ENCODE measurements at places on chromosomes 3 and 15. TPM values are rescaled to one million over a fixed set of nuclear protein-coding genes. Genes with fewer than 3 reads are reported as not detected.

The DNAH12 gene
- 0.37 TPM for total RNA-seq

The IL5RA gene
- total RNA-seq: 8.7 TPM

The PLIN1 gene
- total RNA-seq: 0.15 TPM

The PCYT1A gene
- total RNA-seq: 59.4 TPM

The EFHB gene
- total RNA-seq: 1.3 TPM

The SHC4 gene
- not detected for total RNA-seq

DNA sequence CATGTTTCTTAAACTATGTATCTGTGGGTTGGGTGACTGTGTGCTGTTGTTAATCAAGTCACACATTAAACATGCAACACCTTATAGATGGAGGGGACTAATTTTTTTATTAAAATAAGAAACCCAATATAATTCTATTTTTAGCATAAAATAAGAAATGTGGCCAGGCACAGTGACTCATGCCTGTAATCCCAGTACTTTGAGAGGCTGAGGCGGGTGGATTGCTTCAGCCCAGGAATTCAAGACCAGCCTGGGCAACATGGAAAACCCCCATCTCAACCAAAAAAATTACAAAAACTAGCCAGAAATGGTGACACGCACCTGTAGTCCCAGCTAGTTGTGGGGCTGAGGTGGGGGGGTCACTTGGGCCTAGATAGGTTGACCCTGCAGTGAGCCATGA lies 1021.0 kb downstream of the EPHA3 start:
- no peak for DNase-seq

DNA sequence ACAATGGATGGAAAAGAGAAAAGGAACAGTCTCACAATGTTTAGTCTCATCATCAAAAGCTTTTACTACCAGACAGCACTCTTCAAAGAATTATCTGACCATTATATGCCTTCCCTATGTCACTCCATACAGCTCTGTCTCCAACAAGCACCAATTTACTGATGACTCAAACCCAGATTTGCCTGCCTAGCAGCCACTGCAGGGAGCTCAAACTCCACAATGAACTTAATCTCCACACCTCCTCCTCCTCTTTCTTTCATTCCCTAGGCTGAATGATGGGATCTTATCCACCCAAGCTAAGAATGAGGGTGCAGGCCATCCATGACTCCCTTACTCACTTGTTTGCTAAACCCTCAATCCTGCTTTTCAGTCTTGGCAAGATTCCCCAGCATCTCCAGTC lies 45.5 kb downstream of the NBEAL2 start:
- no peak for DNase-seq

DNA sequence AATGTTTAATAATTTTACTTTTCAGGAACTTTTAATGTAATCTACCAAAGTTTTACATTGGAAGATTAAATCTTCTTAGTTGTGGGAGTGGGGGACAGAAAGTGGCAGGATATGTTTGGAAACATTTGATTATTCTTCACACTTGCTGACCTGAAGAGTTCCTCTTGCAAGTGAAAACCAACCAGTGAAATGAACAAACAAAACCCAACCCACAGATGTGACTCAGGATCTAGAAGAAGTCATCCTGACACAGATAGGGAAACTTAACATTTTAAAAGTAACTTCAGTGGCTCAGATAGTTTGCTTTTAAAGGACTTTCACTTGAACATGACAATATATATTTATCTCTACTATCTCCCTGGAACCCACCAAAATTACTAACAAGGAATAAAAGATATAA lies 55.4 kb downstream of the ASTE1 start:
- no peak for DNase-seq

- DNase-seq: no peak
Observed at GRCh38 chr15:99480016-99480810, 85.6 kb upstream of the MEF2A start.

DNA sequence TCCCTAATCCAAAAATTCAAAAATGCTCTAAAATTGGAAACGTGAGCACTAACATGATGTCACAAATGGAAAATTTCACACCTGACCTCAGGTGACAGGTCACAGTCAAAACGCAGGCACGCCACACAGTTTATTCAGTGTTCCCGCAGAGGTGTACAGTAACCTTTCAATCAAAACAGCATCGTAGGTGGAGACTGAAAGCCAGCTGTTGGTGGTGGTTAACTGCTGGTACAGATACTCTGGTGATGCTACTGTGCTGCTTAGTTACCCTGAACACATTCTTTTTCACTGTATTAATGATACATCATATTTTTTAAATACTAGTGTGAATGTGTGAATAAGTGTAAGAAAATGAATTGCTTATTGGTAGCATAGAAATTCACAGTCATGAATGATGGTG lies 23.8 kb downstream of the RAB11A start:
- no peak for DNase-seq

GRCh38 chr3:183298701-183299153 lies 45.7 kb downstream of the B3GNT5 start:
- DNase-seq: no peak
